ENCODE measurements at places on chromosomes 12 and 14.

GRCh38 chr12:57844709-57845477 lies 1.6 kb downstream of the CTDSP2 start:
- DNase-seq = no peak

- no peak for DNase-seq
Measured at GRCh38 chr14:69654116-69654515, 42.7 kb downstream of the SUSD6 start.

GRCh38 chr12:49059045-49059298 lies 1.6 kb downstream of the KMT2D start:
- no peak for DNase-seq

DNA sequence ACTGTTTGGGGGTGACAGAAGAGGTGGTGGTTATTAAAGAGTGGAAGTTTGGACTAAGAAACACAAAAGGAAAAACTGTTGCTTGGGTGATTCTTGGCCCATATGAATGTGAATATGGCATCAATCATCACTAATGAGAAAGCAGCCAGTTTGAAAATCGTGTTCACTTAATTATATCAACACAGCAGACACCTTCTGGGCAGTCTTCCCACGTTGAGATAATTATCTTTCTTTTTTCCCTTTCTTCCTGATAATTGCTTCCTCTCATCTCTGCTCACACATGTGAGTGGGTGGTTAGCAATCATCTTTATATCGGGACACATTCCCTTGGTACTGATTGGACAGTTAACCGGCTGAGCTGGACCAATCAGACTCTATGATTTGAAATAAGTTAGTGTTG lies 539.7 kb downstream of the AACS start:
- no peak for DNase-seq

GRCh38 chr12:94660436-94660835 lies 10.1 kb upstream of the TMCC3 start:
- no peak for DNase-seq

- DNase-seq = no peak
Measured at GRCh38 chr12:49698619-49699545, 8.3 kb downstream of the FMNL3 start.

DNA sequence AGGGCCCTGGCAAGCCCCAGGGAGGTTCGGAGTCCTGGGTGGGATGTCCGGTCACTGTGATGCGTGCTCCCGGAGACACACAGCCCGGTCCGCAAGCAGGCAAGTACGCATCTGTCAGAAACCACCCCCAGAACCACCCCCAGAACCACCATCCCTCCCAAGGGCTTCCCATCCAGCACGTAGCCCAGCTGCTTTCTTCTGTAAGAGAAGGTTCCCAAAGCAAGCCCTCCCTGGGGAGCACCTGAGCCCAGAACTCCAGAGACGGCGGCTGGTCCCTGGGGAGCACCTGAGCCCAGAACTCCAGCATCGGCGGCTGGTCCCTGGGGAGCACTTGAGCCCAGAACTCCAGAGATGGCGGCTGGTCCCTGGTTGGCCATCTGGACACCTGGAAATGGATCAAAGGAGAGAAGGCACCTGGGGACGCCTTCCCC lies 2.6 kb upstream of the FBRSL1 start:
- DNase-seq = no peak

- no peak for DNase-seq
Measured at GRCh38 chr12:132186857-132187620, 42.8 kb downstream of the NOC4L start.

- DNase-seq = no peak
Measured at GRCh38 chr14:24298892-24299254, 707 bp downstream of the DHRS1 start.

GRCh38 chr12:89781156-89781555 lies 72.5 kb upstream of the ATP2B1 start:
- no peak for DNase-seq

DNA sequence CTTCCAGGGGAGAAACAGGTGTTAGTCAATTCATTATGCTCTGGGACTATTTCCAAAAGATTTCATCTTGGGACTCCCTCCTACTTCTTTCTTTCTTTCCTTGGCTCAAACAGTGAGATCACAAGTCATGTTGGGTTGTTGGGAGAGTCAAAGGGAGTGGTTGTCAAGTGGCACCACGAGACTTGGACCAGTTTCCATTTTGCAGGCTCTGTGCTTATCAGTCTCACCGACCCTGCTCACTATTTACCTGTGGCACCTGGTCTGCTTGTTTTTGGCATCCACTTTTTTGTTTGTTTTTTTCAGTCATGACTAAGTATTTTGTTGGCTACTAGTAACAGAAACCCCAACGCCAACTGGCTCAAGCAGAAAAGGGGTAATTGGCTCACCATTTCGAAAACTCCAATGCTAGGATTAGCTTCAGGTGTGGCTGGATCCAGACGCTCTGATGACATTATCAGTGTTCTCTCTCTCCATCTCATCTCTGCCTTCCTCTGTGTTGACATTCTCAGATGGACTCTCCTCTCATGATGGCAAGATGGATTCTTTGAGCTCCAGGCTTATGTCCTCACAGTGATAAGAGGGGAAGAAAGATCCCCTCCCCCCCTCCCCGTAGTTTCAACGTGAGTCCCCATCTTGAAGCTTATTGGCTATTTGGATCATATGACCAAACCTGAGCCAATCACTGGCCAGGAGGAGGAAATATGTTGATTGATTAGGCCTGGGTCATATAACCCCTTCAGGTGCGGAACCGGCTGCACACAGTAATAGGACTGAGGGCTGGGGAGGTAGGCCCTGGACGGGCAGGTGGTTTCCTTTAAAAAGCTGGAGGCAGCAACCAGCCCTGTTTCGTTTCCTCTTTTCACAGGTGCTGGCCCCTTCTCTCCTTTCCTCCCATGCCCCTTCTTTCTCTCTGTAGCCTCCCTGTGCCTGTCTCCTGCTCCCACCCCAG lies 84.2 kb downstream of the AACS start:
- no peak for DNase-seq

DNA sequence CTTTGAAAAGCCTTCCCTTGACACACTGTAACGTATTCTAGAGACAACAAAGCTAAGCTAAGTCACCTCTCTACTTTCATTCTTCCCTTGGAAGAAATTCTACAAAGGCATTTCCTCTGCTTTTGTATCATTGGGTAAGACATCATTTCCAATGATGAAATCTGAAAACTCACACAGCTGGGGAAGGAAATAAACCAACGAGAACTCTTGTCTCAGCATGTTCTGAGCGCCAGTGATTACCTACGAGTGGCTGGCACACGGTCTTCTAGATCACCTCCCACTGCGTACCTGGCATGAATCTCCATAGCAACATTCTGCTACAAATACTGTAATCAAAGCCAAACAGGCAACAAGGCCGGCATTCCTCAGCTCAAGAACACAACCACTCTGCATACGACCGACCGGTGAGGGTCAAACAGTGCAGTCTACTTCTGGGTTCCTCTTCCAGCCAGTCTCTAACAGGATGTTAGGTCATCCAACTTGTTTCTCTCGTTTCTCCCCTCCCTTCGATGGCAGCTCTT lies 7.6 kb downstream of the VPS37B start:
- DNase-seq = no peak

- no peak for DNase-seq
Measured at GRCh38 chr12:77818351-77818750, 12.3 kb upstream of the NAV3 start.

DNA sequence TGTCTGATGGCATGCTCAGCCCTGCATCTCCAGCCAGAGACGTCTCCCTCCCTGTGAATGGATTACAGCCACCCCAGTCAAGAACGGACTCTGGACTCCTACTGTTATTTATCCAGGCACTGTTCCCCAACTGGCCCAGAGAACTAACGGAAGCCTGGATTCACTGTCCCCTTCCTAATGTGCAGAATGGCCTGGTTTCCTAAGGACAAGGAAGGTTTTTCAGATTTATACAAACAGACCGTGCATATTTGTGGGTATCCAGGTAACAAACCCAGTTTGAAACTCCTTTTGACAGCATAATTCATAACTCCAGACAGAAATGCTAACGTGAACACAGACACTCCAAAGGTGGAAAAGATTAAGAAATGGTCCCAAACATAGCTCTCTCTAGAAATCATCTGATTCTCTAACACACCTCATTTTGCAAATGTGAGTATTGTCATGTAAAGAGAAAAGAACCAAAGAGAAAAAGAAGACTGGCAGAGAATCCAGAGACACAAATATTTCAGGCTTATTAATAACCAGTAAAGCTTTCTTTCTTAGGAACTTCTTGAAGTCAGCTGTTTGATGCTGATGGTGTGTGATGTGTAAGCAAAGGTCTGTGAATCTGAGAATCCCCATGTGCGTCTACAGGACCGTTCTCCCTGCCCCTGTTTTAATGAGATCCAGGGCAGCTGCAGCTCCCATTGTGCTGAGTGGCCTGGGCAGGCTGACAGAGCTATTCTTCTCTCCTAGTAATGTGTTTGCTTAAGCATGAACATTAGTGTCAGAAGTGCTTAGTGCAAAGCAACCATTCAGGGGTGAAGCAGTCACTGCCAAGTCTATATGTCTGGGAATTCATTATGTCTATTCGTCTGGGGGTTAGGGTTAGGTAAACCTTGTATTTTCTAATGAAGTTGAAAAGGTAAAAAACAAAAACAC lies 86.8 kb upstream of the HIF1A start:
- no peak for DNase-seq

DNA sequence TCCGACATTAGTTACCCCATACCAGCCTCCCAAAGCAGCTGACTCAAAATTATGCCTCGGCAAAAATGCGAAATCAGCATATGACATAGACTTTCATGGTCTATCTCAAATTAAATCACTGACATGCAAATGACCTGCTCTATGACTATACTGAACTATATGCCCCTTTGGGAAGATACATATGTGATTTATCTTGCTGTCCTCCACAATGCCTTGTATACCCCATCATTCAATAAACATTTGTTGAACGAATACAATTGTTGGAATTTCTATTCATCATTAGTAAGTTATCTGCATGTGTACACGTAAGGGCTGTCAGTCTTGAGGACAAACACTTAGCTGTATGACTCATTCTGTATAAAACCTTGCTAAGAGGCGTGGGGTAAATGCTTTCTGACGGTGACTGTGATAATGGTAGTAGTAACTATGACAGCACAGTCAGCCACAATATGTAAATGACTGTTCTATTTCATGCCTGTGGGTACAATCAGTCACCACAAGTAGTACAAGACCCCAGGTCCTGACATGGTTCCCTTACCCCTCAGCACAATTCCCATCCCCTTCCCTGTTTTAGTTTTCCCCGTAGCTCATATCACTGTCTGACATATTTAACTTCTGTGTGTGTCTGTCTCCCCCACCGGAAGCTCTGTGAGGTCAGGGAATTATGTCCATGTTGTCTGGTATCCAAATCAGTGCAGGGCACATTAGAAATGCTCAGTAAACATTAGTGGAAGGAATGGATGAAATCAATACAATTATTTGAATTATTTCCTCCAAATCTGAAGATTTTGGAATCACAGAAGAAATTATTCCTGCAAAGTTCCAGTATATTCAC lies 42.8 kb downstream of the STXBP6 start:
- DNase-seq = no peak

DNA sequence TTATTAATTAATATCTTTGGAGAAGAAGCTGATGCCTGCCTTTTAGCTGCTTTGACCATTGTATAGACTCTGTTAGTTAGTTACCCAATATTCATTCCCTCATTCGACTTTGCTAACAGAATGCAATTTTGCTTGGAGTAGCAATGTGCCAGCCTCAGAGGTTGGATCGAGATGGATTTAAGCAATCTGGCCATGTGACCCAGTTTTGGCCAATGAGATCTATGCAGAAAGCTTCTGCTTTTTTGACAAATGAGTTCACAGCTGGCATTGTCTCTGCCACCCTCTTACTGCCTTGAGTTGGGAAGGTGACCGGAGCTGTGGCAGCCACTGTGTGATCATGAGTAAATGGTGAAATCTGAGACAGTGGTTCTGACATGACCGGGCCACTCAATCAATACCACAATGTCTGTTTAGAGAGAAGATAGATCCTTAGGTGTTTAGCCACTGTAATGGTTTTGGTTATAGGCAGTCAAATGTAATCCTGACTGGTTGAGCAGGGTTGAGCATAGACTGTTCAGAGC lies 74.9 kb upstream of the MED13L start:
- DNase-seq = no peak

- no peak for DNase-seq
Measured at GRCh38 chr12:26345471-26346003, 150.2 kb downstream of the SSPN start.

GRCh38 chr12:31835276-31835882 lies 106.6 kb upstream of the AMN1 start:
- DNase-seq = no peak

GRCh38 chr14:91387169-91387835 lies 30.3 kb downstream of the CCDC88C start:
- DNase-seq = no peak

- no peak for DNase-seq
Measured at GRCh38 chr14:90384543-90384911, 12.3 kb upstream of the CALM1 start.

- no peak for DNase-seq
Measured at GRCh38 chr12:38813923-38814322, 91.5 kb downstream of the CPNE8 start.

- DNase-seq = no peak
Measured at GRCh38 chr12:10974965-10975364, 11.7 kb downstream of the TAS2R50 start.

GRCh38 chr14:49955024-49955423 lies 62.1 kb downstream of the ARF6 start:
- no peak for DNase-seq

- DNase-seq = no peak
Measured at GRCh38 chr14:21643407-21643806, 8.7 kb upstream of the OR10G2 start.

DNA sequence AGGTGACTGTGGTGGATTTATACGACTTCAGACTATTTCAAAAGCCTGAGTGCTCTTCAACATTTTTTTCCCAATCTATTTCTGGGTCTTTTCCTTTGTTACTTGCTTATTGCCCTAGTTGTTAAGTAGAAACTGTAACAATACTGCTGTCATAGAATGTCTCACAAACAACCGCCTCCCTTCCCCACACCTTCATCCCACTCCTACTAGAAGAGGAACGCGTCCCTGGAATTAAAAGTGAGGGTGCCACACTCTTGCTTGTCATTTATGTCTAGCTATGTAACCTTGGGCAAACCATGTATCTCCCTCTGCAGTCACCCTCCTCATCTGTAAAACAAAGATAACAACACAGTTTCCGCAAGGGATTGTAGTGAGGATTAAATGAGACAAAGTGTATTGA lies 8.6 kb downstream of the BRAP start:
- DNase-seq = no peak

- DNase-seq = no peak
Measured at GRCh38 chr12:57250541-57250940, 446 bp downstream of the STAC3 start.

DNA sequence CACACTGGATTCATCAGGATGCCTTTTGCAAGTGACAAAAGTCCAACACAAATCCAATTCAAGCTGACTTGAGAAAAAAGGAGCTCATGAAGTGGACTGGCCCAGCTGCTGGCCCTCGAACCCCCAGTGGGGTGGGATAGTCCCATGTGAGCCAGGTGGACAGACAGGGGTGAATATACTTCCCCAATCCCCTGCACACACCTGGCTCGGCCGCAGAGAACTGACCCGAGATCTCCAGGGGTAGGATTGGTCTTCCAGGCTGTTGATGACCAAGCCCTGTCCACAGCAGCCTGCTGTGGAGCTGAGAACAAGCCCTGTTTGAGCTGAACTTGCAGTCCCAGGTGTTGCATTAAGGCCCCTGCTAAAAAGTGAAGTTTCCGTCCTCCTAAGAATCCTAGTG lies 56.2 kb downstream of the TPCN1 start:
- DNase-seq = no peak

Data from stimulated activated CD4-positive, alpha-beta T cell treated with anti-CD3 and anti-CD28 coated beads, Interleukin-1b, Interleukin-23, amount 100 ng/mL, for 24 hours (primary cell).